ENCODE measurements at places on chromosomes 3 and 15. TPM values are rescaled to one million over a fixed set of nuclear protein-coding genes. Genes with fewer than 3 reads are reported as not detected.

ZMYND10 gene
- total RNA-seq = 0.35 TPM

GRCh38 chr15:64501396-64501715 lies 41.0 kb downstream of the ZNF609 start:
- no peak for DNase-seq

SLC28A2 gene
- total RNA-seq = not detected

GRCh38 chr3:193589616-193590015 lies 3.4 kb upstream of the OPA1 start:
- DNase-seq = no peak

WDR93 gene
- not detected for total RNA-seq

GRCh38 chr15:49060710-49061495 lies 14.7 kb upstream of the SECISBP2L start:
- no peak for DNase-seq

DNA sequence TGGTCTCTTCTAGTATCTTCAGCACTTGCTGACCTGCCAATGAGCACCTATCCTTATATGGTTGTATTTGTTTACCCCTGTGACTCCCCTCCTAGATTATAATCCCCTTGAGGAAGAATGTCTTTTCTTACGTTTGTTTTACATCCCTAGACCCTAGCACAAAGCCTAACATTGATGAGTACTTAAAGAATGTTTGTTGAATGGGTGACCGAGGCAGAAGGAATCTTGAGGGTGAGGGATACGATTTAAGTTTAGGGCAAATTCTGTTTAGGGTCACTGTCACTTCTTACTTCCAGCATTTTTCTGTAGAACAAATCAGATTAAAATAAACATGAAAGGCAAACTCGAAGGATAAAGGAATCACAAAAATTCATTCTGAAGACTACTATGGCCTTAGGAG lies 80.9 kb upstream of the FAM98B start:
- no peak for DNase-seq

GRCh38 chr15:51874751-51875644 lies 45.5 kb downstream of the TMOD3 start:
- no peak for DNase-seq

CHRNA7 gene
- total RNA-seq = 1.1 TPM

- no peak for DNase-seq
Measured at GRCh38 chr3:16419640-16420241, 93.8 kb downstream of the RFTN1 start.

DNA sequence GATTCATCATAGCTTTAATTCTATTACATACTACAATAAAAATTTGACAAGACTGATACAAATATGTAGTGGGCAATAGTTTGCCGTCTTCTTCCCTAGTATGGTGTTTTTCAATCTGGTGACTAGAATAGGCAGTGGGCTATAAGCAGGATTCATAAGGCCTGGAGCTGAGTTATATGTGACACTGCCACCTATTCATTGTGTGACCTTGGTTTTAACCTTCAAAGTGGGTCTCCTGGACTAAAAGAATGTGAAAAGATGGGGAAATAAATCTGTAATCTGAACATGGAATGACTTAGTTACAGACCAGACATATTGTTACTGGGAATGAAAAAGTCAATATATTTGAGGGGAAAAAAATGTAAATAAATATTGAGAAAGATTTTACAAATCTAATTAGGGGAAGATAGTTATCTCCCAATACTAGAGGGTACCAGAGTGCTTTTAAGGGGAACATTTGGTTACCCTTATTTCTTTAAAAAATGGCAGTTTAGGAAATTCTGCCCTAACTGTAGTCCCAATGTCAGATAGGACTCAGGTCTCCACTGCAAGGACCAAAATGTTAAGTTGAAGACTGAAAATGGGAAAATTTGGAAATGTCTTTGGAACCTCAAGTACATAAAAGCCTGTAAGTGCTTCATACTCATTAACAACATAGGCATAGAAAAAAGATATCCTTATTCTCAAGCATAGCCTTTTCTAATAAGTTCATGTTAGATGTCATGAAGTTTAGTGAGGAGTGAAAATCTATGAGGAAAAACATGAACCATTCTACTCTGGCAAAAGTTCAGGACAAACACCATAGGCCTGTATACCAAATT lies 10.7 kb upstream of the SETD5 start:
- no peak for DNase-seq

GRCh38 chr3:171774521-171774920 lies 35.8 kb downstream of the PLD1 start:
- no peak for DNase-seq

TRIP4 gene
- total RNA-seq = 16.0 TPM

DNA sequence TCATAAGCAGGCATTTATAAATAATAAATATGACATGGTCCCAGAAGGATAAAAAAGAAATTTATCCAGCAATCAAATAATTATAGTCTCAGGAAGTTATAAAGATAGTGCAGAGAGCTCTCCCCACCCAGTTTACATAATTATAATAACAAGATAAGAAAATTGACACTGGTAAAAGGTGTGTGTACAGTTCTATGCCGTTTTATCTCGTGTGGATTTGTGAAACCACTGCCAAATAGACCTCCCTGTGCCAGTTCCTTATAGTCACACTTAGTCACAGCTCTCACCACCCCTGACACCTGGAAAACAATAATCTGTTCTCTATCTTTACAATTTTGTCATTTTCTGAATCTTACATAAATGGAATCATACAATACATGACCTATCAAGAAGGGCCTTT lies 320.1 kb downstream of the KBTBD8 start:
- DNase-seq = no peak

- DNase-seq = no peak
Measured at GRCh38 chr3:95177096-95177495, 1114.2 kb downstream of the NSUN3 start.

DNA sequence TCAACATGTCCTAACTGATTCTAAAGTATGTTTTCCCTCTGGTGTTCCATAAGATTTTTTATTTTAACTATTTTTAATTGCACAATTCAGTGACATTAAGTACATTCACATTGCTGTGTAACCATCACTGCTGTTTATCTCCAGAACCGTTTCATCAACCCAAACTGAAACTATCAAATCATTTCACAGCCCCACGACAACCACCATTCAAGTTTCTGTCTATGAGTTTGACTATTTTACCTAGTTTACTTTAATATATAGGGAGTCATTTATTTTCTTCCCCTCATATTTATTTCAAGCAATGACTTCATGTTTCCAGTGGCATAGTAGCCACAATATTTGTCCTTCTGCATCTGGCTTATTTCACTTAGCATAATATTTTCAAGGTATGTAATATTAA lies 8.4 kb downstream of the RTP1 start:
- DNase-seq = no peak

CMTM6 gene
- total RNA-seq = 15.4 TPM

PRICKLE2 gene
- 12.4 TPM for total RNA-seq

EOMES gene
- total RNA-seq = not detected

DNA sequence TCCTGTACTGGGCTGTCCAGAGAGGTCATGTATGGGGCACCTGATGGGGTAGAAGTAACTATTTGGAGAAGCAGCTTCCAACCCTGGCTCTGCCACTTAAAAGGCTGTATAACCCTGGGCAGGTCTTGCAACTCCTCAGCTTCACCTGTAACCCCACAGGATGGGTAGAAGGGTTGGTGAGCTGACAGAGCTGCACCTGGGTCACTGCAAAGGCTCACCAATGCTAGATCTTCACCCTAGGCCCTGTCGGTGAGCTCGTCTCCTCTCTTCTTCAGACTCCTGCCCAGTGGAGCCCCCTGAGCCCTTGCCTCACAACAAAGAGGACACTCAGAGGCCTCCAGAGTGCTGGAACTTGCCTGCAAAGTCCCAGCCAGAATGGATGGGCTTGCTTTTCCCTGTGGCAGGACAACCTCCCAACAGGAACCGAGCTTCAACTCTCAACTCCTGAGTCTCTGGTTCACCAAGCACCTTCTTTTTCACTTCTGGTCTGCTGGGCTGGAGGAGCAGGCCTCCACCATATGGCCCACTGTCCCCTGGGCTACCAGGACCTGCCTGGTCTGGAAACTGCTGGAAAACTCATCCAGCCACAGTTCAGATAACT lies 45.9 kb downstream of the XXYLT1 start:
- no peak for DNase-seq

GRCh38 chr15:39250460-39251186 lies 330.3 kb upstream of the THBS1 start:
- DNase-seq = no peak

COL6A5 gene
- total RNA-seq = not detected

- DNase-seq = no peak
Measured at GRCh38 chr3:170056710-170057454, 19.1 kb downstream of the GPR160 start.

DNA sequence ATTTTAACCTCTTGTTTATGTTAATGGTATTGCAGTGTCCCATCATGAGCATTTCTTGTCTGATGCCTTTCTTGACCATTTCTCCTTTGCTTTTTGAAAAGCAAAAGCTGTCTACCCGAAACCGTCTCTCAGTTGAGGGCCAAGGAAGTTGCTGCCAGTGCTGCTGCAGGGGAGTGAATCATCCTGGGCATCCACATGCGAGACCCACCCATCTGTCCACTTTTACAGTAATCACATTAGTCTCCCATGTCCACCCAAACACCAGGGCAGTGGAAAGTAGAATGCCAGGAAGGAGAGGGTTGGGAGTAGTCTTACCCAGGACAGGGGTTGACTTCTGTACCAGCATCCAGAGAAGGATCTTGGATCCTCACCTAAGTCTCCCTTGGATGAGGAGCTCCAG lies 48.6 kb upstream of the TEX264 start:
- no peak for DNase-seq

DNA sequence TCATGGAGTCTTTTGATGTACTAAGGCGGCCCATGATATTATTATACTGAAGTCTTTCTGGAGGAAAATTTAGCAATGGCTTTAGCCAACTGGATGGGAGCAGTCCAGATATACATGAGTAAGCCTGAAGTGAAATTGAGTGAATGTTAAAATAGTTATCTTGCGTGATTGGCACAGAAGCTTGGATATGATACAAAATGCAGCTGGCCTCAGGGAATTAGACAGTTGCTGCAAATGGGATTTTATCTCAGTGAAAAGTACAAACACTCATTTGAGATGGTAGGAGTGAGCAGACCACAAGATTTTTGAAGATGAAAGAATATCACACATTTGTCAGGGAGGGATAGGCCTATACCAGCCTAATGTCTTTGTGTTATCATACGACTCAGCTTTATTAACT lies 8.9 kb downstream of the LMOD3 start:
- DNase-seq = no peak

GRCh38 chr15:85718271-85718971 lies 76.3 kb downstream of the KLHL25 start:
- no peak for DNase-seq

DNA sequence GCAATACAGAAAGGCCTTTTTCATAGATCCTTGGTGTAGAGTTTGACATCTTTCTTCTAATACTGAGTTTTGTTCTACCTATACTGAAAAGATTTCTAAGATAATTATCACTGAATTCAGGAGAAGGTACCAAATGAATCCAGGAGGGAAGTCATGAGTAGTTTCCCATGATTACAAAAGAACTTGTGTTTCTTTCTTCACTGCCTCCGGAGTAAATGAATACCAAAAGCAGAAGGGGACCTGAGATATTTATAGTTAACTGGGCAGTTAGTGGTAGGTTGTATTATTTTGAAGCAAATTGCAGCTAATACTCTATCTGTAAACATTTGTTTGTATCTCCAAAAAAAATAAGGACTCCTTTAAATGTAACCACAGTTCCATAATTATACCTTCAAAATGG lies 175.4 kb downstream of the SUCNR1 start:
- no peak for DNase-seq

- no peak for DNase-seq
Measured at GRCh38 chr3:41338276-41338675, 139.0 kb downstream of the CTNNB1 start.

DNA sequence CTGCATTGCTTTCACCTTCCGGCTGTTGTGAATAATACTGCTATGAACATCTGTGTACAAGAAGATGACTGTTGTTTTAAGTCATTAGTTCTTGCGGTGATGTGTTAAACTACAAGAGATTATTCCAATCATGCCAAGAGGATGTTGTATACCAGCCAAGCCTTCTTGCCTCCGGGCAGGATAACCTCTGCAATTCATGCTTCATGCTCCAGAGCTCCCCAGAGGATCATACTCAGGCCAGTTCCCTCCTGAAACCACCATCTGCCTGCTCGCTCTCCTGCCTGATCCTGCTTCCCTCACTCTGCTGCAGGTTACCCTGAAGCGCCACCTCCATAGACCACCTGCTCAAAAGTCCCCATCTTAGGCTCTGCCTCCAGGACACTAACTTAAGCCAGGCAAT lies 187.1 kb upstream of the PROK2 start:
- no peak for DNase-seq

DNA sequence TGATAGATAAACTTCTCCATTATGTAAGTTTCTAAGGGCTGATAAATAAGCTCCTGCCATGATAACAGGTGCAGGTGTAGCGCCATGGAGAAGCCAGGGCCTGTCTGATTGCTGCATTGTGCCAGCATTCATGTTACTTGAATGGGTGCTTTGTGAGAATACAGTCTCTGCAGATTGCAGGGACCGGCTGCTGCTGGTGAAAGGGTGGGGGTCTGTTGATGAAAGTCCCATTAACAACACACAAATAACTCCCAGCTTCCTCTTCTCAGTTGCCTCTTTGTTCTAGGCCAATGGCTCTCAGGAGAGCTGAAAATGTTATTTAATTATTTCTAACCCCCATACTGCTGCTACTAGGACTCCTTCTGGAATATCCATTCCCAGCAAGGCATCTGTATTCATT lies 77.2 kb downstream of the RTP4 start:
- DNase-seq = no peak

DNA sequence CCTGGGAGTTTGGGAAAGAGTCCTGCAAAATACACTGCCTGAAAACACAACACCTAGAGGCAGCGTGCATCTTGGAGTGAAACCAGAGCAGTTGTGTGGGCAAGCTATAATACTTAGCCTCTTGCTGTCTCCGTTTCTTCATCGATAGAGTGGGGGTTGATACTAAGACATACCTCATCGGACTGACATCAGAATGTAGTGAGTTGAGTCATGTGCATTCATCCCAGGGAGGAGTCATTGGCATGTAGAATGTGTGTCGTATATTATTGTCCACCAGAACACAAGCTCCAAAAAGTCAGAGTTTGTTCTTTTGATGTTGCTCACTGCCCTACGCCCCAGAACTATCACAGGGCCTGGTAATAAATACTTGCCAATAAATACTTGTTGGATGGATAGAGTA lies 4.3 kb downstream of the SNTN start:
- DNase-seq = no peak

GRCh38 chr15:94671858-94672532 lies 440.6 kb downstream of the MCTP2 start:
- DNase-seq = no peak

GRCh38 chr3:57803647-57804081 lies 47.6 kb downstream of the SLMAP start:
- DNase-seq = no peak

SERPINI1 gene
- total RNA-seq = 10.5 TPM

GRCh38 chr15:57625703-57626448 lies 34.2 kb downstream of the MYZAP start:
- no peak for DNase-seq

DNA sequence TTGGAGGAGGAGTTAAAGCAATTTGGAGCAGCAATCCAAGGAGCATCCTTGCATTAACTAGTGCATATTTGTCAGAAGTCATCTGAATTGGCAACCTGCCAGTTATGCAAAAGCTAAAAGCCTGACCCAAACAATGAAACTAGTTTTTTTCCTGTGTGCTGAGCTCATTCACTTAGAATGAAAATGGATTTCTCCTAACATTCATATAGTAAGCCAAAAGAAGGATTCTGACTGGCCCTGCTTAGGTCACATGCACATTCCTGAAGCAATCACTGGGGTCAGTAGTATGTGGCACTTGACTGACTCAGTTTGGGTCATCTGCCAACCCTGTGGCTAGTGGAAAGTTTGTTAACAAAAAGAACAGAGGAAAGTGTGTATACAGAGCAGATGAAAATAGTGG lies 30.5 kb downstream of the OXSM start:
- no peak for DNase-seq
